Stimulated activated CD4-positive, alpha-beta T cell treated with anti-CD3 and anti-CD28 coated beads, Interleukin-12 subunit alpha, Interleukin-12 subunit beta, amount 100 ng/mL, for 24 hours (primary cell): ENCODE measurements at places on chromosomes 12 and 14.

GRCh38 chr14:67833403-67833802, 13.8 kb downstream of the RAD51B start:
- no peak for DNase-seq

- no peak for DNase-seq
Observed at GRCh38 chr14:89507521-89507920, 90.5 kb upstream of the FOXN3 start.

DNA sequence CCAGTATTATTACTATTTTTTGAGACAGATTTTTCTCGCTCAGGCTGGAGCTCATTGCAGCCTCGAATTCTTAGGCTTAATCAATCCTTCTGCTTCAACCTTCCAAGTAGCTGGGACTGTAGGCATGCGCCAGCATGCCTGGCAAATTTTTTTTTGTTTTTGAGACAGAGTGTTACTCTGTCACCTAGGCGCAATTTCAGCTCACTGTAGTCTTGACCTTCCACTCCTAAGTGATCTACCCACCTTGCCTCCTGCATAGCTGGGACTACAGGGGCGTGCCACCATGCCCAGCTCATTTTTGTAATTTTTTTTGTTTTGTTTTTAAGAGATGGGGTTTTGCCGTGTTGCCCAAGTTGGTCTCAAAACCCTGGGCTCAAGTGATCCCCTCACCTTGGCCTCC, 15.2 kb downstream of the ERC1 start:
- no peak for DNase-seq

- DNase-seq = no peak
Observed at GRCh38 chr12:64819816-64820402, 4.5 kb upstream of the TBC1D30 start.

DNA sequence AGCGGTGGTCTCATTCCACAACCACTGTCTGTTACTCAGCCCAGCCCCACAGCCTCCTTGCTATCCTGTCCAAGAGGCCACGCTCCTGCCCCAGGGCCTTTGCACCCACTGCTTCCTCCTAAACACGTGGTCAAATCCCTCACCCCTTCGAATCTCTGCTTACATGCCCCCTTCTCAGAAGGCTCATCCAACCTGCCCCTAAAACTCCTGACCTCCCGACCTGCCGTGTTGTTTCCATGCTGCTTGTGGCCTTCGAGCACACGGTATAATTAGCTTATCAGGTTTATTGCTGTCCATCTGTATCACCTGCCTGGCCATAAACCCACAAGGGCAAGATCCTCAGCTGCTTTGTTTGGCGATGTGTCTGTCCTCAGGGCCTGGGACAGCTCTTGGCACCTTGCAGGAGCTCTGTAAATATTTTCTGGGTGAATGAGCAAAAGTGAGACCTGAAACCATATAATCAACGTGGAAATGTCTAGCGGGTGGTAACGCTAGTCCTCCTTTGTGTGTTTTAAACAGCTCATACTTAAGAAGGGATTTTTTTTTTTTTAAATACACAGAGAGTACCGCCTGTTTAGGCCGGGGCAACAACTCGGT, 36.0 kb downstream of the SCARB1 start:
- DNase-seq = no peak

DNA sequence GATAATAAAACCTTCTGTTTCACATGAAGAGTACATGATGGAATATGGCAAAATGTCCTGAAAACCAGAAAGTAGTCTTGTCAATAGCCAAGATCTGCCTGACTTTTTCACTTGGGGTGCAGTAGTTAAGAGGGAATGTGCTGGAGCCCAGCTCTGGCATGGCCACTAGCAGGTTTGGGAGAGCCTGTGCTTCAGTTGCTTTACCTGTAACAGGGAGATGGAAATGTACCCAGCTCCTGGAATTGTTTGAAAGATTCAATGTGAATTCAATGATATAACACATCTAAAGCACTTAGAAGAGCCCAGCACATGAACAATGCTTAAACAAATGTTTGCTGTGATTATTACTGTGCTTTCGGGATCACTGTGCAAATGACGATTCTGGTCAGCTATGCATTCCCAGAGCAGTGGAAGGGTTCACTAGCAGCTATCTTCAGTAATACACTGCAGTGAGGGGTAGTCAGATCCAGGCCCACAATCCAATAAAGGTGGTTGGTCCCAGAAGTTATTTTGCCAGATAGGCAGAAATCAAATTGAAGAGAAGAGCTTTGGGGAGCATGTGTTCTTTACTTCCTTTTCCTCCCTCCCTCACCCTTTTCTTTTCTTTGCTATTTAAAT, 224.9 kb downstream of the APAF1 start:
- DNase-seq = no peak
